Endothelial cell (in vitro differentiated cells): ENCODE measurements at places on chromosomes 7 and 10.

DNA sequence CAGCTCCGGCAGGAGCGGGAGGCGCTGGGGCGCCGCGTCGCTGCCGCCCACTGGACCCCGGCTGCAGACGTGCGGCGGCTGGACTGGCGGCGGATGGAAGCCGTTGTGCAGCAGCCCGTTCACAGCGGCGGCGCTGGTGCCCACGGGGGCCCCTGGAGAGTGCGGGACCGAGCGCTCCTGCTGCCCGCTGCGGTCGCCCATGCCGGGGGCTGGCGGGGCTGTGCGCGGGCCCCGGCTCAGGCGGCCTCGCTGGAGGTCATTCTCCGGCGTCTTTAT is 413 bp downstream of the PANK1 start:
- no peak for DNase-seq

- peak; percentile 77 for DNase-seq
These were observed 10.3 kb downstream of the SFXN3 start for GRCh38 chr10:101041252-101041761.

DNA sequence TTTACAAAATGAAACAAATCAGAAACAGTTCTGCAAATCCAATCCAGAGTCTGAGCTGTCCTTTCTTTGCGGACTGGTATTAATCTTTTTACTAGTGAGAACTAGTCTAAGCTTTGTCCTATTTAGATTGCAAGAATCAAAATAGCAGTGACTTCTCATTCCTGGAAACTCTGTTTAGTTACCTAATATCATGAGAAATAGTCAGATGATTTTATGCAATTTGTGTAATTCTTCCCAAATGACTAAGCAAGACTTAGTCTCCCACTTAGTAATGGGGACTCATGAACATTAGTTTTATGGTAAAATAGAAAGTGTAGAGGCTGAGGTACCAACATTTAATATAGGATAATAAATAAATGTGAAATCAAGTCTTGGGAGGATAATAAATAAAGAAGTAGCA is 341.3 kb downstream of the DNAJB9 start:
- DNase-seq = no peak

DNA sequence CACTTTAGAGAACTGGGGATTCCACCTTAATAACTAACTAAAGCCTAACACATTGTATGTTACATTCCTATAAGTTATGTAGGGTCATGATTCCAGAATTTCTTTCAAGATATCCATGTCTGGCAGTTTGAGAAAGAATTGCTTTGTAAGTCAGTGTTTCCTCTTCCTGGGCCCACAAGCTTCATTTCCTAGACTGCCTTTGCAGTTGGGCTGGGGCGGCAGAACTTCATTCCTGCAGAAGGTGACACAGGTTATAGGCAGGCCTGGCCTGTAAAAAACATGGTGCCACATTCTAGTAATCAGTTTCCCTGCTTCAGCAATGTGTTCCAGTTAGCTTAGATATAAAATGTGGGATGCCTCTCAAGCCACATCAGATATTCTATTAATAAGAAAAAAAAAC is 184.2 kb upstream of the NOBOX start:
- no peak for DNase-seq

GRCh38 chr10:4034907-4035598 is 250.0 kb upstream of the KLF6 start:
- DNase-seq = no peak
